ENCODE measurements at places on chromosomes 7 and 10.

GRCh38 chr10:13892001-13892491, 305.3 kb downstream of the PRPF18 start:
- no peak for DNase-seq

DNA sequence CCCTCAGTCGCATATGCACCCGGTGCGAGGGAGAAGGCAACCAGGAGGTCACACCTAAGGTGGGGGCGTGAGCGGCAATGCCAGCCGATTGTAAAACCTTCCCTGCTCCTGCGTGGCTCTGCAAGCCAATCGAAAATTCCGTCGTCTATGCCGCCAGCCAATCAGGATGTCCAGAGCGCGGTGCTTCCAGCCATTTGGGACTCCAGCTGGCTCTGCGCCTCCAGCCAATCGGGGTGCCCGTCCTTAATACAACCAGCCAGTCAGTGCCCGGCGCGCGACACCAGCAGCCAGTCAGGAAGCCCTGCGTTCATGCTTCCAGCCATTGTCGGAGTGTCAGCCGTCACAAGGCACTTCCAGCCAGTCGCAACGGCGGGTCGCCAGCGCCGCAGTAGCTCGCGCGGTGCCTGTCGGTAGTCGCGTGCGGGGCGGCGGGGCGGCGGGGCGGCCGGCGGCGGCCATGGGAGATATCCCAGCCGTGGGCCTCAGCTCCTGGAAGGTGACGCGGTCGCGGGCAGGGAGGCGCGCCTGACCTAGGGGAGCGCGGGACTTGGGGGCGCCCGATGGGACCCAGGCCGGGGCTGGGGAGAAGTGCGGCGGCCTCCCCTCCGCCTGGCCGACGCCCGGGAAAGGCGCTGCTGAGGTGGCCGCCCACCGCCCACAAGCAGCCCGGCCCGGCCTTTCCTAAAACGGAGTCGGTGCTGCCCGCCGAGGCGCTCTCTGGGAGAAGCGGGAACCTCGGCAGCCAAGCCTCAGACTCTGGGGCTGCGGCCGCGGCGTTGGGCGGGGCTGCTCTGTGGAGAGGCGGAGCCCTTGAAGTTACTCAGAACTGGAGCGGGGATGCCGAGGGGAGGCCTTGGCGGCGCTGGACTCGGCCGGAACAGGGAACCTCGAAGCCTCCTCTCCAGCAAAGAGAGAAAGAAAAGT, at the start of gene AKR1E2:
Gene AKR1E2, plus strand, starts transcription at position 340 of the 924 bp plus-strand sequence. Its CDS starts 118 bp downstream, at position 458.
- peak; percentile 67 for DNase-seq

- DNase-seq = no peak
These were observed 113.2 kb downstream of the WDFY4 start for GRCh38 chr10:48797830-48798229.

DNA sequence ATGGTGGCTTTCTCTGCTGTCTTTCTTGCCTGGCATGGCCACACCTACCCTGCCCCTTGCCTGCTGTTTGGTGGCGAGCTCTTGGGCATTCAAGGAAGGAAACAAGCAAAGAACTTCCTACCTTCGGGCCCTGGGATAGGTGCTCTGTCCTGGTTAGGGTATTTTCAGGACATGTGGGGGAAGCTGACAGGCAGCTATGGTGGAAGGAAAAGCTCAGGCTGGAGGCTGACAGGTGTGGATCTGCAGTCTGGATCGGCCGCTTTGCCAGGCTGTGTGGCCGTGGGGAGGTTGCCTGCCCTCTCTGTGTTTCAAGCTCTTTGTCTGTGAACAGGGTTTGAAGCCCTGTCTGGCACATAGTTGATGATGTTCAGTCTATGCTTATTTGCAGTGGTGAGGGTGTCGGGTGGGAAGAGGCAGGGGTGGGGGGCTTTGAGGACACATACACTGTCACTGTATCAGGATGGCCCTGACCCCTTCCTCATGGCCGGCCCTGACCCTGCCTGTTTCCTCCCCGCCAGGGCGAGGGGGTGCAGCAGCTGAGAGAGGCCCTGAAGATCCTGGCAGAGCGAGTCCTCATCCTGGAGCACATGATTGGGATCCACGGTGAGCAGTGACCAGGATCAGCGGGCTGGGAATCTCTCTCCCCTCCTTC, 73.7 kb downstream of the MYL10 start:
- DNase-seq = no peak

- no peak for DNase-seq
These were observed 22.8 kb upstream of the MALSU1 start for GRCh38 chr7:23276376-23276775.

- no peak for DNase-seq
These were observed 426.6 kb downstream of the PLXNA4 start for GRCh38 chr7:132149436-132150304.

- DNase-seq = no peak
These were observed 521.9 kb downstream of the TYW1 start for GRCh38 chr7:67518580-67518979.

DNA sequence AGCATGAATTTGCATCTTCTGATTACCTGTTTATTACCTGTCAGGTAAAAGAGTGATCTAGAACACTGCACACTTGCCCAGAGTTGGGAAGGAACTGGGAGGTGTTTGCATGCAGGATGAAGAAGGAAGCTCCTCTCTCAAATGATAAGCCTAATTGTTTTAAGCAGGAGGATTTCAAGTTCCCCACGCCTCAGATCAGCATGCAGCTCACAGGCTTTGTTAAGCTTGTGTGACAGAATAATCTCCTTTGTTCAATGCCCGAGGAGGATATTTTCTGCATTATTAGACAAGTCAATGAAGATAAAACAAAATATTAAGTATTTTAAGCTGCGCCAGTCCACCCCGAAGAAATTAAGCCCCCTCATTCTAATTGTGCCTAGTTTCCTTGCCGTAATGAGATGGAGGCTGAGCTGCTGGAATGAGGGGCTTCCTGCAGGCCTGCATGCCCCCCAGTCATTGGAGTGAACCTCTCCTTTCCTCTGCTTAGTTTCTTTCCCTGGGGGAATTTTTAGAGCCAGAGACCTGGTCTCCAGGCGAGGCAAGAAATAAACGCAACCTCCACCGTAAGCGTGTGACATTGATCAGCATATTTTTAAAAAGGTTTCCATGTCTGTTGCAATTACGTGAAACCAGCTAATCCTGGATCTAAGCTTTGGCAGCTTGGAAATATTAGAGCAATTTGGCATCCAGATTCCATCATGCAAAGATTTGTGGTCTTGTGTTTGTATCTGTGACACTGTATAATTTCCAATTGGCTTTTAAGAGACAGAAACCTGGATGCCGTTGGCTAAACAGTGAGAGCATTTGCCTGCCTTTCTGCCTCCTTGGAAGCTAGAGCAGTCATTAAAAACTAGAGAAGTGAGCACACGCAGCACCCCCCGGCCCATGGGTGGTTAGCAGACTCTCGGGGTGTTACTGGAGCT, 376.0 kb downstream of the GALNT17 start:
- DNase-seq = no peak

GRCh38 chr7:85310301-85310700, 123.4 kb upstream of the SEMA3D start:
- DNase-seq = no peak

DNA sequence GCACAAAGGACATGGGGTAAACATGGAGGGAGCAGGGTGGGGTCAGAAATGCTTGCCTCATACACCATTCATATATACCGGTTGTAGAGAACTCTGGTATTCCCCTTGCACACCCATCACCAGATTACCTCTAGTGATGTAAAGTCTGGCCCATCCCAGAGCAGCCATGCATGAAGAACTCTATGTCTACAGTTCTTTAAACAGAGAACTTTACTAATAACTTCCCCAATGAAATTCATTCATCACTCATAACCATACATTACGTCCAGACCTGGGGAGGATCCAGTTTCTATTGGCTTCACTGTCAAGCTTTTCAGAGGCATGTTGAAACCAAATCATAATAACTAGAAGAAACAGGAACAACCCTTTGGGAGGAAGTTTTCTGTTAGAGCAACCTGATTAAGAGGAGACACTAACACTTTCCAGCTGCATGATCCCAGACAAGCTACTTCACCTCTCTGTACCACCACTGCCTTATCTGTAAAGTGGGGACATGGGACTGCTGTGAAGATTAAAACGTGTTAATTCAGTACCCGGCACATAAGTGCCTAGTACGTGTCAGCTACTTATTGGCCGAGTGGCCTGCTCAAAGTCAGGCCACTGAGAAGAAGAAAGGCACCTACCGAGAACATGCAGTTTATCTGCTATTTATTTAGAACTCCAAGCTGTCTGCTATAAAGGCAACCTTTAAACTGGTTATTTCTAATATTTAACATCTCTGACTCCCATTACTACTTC, 59.7 kb downstream of the IGF2BP3 start:
- no peak for DNase-seq

DNA sequence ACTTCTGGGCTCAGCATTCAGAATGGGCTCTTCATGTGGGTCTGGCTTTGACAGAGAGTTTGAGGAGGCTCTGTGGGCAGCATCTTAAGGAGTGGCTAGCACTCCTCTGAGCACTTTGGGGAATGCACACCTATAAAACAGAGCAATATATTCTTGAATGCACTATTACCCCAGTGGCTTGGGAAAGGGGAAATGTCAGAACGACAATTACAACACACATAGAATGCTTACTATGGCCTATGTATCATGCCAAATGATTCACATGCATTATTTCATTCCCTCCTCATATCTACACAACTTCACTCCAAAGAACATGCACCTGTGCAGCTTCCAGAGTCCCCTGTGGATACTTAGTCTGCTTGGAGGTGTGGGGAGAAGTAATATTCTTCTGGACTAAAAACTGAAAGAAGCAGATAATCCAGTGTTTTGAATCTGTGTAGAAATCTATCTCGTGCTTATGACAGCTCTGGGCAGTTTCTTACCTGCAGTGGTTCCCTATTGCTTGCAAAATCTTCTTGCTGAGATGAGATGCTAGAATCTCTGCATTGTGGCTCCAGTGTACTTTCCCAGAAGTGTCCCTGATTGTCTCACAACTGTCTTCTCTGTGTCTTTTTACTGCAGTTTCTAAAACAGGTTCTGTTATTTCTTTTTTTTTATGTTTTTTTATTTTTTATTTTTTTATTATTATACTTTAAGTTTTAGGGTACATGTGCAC, 5.5 kb upstream of the MGAM start:
- no peak for DNase-seq

- no peak for DNase-seq
These were observed 541.9 kb upstream of the CELF2 start for GRCh38 chr10:10475812-10476211.

- DNase-seq = peak; percentile 37
These were observed 759.3 kb downstream of the LRMDA start for GRCh38 chr10:76190634-76191270.

DNA sequence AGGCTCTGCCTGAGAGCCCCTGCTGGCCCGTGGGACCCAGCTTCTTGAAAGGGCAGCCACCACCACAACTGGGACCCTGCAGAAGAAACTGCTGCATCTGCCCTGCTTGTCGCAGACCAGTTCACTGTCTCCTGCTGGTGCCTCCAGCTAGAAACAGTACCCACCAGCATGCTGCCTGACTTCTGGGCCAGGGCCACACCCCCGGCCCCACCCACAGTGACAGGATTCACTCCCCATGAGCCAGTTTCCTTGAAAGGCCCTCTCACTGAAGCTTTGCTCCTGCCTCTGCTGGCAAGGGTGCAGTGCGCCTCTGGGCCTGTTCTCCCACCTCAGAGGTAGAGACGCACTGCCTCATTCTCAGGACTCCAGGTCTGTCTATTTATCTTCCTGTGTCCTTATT, 32.4 kb downstream of the ANXA11 start:
- no peak for DNase-seq

DNA sequence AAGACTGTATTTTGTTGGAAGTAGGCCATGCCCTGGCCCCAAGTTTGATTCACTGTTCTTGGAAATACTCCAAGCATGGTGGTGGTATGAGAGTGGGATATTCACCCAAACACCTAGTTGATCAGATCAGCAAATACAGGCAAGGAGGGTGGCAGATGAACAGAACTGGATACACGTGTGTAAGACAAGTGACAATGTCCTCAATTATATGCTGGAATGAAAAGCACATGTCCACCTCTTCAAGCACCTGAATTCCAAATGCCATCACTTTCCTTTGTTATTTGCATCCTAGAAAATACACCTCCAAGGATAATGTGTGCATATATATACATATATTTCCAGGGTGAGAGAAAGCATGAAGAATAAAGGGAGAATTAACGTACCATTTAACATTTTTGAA, 131.8 kb upstream of the ZEB1 start:
- no peak for DNase-seq

DNA sequence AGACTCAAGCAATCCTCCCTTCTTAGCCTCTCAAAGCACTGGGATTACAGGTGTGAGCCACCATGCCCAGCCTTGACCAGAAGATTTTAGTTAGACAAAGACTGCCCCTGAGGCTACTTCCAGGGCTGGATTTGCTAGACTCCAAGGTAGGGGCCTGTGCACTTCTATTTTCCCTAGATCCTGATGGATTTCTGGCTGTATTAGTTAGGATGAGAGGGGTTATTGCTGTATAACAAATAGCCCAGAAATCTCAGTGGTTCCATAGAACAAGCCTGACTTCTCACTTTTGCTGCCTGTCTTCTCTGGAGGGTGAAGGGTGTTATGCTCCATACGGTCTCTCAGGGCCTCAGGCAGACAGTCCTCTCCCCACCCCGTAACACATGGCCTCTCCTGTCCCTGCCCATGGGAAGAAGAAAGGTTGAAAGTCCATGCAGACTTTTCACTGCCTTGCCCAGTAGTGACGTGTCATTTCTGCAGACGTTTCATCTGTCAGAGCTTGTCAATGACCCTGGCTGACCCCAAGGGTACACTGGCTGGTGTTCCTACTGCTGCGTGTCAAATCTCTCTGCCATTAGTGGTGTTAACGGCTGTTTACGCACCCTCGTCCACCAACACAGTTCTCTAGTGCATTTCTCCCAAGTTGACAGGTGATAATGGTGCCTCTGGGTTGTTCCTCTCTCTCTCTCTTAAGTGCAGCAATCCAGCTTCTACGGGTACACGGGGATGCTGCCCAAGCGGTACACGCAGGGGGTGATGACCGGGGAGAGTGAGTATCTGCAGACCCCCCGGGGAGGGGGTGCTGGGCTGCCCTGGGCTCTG, 11.6 kb downstream of the SLC29A4 start:
- DNase-seq = no peak

DNA sequence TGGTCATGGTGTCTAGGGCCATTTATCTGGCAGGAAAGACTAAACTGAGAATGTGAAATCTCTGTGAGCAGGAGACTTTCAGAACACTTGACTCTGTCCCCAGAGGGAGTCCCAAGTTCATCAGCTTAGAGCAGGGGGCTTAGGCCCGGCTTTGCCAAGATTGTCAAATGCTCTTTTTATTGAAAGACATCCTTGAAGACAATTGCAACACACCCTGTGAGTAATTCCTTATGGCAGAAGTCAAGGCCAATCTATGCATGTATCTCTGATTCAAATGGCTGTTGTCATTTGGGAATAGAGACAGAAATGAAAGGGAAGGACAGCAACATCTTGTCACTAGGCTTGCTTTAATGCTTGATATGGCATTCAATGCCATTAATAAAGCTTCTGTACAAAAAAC, 33.7 kb downstream of the BAMBI start:
- DNase-seq = no peak

DNA sequence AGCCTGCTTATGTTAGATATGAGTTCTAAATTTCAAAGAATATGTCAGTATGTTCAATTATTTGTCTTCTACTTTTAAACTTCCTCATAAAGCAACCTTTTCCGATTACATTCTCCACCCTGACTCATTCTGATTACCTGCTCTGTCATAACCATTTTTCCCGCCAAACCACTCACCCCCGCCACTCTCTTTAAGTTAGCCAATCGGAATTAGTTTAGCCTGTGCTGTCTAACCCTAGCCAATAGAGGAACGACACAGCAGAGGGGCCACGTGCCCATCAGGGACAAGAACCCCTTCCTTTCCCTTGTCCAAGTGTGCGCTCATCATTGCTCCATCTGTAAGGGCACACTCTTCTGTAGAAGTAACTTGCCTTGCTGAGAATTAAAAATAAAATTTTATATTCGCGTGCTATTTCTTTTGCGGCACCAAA, 91.4 kb downstream of the CCDC71L start:
- no peak for DNase-seq

- DNase-seq = no peak
These were observed 543.5 kb upstream of the ADARB2 start for GRCh38 chr10:2280713-2281300.

All from NCI-H1930 (cell line).